ENCODE measurements at places on chromosomes 5 and 9. TPM values are rescaled to one million over a fixed set of nuclear protein-coding genes. Genes with fewer than 3 reads are reported as not detected.
A peak's percentile ranks its signal among the peaks of the same experiment; 100 is the strongest.

ENHO gene
- 1.0 TPM for total RNA-seq

LHX2 gene
- not detected for total RNA-seq

GRXCR2 gene
- not detected for total RNA-seq

NAIP gene
- 11.3 TPM for total RNA-seq

CRB2 gene
- total RNA-seq: not detected

- DNase-seq: peak; percentile 49
Observed at GRCh38 chr5:170139786-170140335, 34.2 kb downstream of the FOXI1 start.

DNA sequence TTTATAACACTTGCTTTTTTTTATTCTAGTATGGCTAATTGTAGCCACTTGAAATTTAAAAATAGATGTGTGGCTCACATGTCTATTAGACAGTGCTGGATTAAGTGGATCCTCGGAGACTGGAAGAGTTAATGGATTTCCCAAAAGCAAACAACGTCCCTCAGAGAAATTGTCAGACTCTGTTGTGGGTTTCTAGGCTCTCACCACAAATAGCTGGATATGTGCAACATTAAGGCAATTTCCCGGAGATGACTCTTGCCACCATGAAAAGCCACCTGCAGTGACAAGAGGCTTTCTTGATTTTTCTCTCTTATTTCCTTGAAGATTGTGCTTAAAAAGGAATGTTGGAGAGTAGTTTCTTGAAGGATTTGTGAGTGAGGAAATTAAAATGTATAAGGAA, 43.2 kb downstream of the TMEM167A start:
- no peak for DNase-seq

DNA sequence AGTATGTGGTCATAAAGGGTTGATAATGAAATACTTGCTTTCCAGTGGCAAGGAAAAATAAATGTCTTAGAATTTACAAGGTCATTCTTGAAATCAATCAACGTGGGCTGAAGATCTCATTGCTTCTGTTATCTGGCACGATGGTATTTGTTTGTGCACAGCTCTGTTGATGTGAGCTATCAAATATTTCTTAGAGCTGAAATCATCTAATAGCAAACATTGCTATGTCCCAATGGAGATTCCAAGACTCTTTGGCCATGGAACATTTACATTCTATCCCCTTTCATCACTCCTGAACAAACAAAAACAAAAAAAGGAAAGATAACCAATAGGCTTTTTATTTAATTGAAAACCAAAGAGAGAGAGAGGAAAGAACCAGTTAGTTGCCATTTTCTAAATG, 111.5 kb upstream of the CCDC152 start:
- no peak for DNase-seq

GRCh38 chr5:141260458-141261237, 15.5 kb downstream of the PCDHB15 start:
- no peak for DNase-seq

DNA sequence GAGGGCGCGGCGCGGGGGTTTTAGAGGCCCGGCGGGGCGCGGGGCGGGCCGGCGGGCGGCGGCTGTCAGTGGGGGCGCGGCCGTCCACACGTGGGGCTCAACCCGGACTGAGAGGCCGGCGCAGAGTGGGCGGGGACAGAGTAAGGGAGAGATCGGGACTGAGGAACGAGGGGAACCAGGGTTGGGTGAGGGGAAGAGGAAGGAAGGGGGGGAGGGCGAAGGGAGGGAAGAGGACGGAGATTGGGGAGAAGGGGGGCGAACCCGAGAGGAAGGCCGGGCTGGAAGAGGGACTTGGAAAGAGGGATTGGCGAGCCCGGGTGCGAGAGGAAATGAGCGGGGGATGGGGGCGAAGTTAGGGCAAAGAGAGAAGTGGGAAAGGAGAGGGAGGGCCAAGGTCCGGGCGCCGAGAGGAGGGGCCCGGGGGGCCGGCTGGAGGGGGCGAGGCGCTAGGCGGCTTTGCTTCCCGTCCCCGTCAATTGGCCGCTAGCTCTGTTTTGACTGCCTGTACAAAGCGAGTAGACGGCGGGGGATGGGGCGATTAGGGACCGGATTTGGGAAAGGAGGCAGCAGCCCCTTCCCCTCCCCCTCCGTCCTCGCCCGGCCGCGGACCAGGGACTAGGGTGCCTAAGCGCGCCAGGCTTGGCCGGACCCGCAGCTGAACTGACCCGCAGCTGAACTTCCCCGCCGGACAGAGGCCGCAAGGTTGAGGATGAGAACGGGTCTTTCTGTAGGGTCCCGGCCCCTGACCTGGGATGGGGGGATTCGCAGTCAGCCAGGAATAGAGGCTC, 399 bp upstream of the FBN2 start:
- peak; percentile 99 for DNase-seq

- DNase-seq: no peak
Observed at GRCh38 chr9:127860260-127860659, 5.8 kb upstream of the ENG start.

- DNase-seq: no peak
Observed at GRCh38 chr5:175325681-175326080, 118.3 kb downstream of the DRD1 start.

DNA sequence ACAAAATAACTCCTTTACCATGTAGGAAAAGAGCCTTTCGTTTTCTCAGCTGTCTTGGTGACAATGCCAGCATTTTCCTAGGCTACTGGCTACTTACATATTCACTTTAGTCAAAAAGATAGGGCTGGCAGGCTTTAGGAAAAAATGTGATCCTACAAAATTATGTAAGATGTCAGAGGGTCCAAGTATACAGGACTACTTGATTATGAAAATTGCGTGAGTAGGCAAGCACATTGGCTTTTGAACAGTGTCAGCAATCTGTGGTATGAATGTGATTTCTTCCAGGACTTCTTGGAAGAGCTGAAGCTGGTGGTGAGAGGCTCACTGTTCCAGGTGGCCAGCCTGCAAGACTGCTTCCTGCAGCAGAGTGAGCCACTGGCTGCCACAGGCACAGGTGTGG, 22.8 kb downstream of the THBS4 start:
- DNase-seq: peak; percentile 46

- DNase-seq: no peak
Observed at GRCh38 chr9:26833792-26834191, 58.8 kb downstream of the CAAP1 start.

- peak; percentile 81 for DNase-seq
Observed at GRCh38 chr5:1746371-1747078, 53.1 kb downstream of the MRPL36 start.

DNA sequence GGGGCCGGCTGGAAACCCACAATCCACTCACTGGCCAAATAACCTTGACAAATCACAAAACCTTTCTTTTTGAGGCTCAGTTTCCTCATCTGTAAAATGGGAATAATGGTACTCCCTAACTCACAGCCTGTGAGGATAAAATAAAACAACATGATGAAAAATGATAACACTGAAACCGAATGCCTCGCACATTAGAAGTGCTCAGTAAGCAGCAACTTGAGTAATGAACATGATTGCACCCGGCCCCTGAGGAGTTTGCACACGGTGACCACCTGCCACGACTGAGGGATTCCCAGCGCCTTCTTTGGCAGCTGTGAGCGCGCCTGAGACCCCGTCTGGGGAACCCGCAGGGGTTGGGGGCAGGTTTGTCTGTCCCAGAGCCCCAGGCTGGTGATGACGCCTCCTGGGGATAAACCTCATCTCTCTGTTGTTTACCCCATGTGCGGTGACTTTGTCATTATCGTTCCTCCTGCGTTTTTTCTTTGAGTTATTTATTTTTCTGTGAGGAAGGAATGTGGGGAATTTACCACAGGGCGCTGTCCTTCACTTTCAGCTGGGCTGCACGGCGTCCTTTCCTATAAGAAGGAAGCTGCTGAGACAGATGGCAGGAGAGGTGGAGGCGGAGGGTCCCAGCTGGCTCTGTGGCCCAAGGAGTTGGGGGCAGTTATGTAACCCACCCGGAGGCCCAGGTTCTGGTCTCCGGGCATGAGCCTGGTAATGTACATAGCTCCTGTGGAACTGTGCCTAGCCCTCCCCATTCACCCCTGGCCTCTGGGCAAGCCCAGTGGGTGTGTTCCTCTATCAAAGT, 3.0 kb upstream of the SYNPO start:
- no peak for DNase-seq

GRCh38 chr5:68953875-68954617, 139.8 kb upstream of the SLC30A5 start:
- DNase-seq: no peak

- no peak for DNase-seq
Observed at GRCh38 chr9:135023088-135023785, 64.2 kb upstream of the OLFM1 start.

GRCh38 chr5:68074633-68075032, 140.9 kb upstream of the PIK3R1 start:
- DNase-seq: no peak

All from osteocyte (in vitro differentiated cells).